Hematopoietic multipotent progenitor cell treated with erythropoietin and hydrocortisone succinate and interleukin-3 and kit ligand, for 17 days (in vitro differentiated cells): ENCODE measurements at places on chromosomes 1 and 21.

DNA sequence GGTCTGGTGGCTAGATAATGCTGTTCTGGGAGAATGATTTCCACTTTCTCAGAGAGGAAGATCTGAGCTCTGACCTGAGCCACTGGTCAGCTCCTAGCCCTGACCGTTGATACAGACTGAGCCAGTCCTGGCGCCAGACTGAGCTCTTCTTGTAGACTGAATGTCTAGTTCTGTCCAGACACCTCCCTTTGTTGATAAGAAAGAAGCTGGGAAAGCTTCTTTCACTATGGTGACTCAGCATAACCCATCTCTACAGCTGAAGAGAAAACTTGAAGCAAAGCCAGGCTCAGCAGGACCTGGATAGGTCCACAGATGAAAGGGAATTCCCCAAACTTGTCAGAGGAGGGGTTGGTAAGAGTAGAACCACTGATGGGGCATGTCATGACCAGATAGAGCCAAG, 9.9 kb upstream of the TRABD2B start:
- DNase-seq: no peak

- peak; percentile 33 for DNase-seq
These were observed 28.1 kb downstream of the PADI4 start for GRCh38 chr1:17335821-17336710.

DNA sequence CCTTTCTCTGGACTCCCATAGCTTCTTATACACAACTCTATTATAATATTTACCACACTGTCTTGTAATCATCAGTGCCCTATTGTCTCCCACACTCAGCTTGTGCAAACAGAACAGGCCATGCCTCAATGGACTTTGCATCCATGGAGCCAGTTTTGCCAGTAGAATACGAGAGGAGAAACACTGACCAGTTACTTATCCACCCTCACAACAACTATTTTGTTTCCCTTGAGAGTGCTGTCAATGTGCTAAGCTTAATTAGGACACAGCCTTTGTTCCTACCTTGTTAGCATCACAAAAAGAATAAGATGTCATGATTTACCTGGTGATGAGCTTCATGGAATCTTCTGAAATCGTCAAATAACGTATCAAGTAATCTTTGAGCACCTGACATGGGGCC, 18.1 kb upstream of the LRRC52 start:
- DNase-seq: no peak

- DNase-seq: no peak
These were observed 6.3 kb downstream of the KIF17 start for GRCh38 chr1:20711285-20712214.

DNA sequence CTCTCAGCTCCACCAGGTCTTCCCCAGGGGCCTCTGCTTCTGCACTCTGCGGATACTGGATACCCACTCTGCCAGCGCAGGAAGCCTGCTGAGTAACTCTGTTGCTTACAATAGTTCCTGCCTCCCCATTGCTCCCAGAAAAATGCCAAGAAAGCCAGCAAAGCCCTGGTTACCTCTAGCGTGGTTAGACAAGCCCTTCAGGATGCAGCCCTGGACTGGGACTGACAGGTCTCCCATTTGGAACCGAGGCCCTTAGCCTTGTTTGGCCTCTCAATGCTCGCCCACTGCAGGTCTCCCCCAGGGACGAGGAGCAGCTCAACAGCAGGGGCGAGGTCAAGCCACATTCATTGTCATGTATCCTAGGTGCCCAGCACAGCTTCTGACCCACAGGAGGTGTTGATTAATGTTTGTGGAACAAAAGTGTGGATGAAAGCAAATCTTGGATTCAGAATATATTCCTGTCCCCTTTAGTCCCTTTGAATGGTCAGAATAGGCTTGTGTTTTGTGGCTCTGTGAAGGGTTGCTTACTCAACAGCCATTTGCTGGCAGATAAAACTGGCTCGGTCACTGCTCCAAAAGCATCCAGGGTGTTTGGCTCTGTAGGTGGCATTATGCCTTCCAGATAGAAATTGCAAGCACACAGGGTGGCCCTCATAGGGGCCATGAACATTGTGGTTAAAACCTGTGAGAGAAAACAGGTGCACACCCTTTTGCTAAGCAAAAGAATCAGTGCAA, 58.9 kb downstream of the C1orf198 start:
- no peak for DNase-seq

GRCh38 chr1:201739492-201740085, 89.4 kb upstream of the IPO9 start:
- no peak for DNase-seq
